ENCODE measurements at places on chromosomes 3 and 15. TPM values are rescaled to one million over a fixed set of nuclear protein-coding genes. Genes with fewer than 3 reads are reported as not detected.

Gene RETNLB
- total RNA-seq: not detected

Gene KLHL40
- total RNA-seq: 0.17 TPM

Gene LDHAL6B
- not detected for total RNA-seq

Gene FEZF2
- total RNA-seq: not detected

Gene WNT5A
- total RNA-seq: 13.1 TPM
